SJSA1 (cell line): ENCODE measurements at places on chromosomes 4 and X.

DNA sequence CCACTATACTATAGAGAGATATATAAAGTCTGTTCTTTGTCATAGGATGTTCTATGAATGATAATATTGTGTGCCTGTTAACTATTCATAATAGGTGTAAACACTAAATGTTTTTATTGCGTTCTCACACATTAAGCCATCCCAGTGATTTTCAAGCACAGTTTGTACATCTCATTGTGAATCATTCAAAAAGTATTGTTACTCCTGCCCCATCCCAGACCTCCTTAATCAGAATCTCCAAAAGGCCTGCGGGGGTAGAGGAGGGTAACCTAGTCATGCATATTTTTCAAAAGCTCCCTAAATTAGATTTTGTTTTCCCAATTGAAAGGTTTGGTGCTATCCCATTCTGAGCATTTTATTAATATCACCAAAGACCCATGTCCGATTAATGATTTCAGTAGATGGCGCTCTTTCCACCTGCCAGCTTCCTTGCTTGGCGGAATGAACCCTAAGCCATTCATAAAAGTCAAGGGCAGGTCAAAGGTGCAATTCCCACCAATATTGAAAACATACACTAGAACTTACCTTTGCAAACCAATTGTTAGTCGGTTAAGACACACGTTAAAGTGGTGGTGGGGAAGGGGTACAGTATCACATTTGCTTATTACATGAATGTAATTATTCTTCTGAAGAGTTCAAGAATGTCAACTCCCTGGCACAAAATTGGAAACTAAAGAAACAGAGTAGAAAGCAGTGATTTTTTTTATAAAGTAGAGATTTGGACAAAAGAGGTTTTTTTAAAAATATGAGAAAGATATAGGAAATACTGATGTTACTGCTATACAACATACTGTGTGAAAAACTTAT, 5.8 kb upstream of the TET2 start:
- DNase-seq: peak; percentile 35

- DNase-seq: no peak
Observed at GRCh38 chrX:12058087-12058486, 80.2 kb upstream of the FRMPD4 start.

DNA sequence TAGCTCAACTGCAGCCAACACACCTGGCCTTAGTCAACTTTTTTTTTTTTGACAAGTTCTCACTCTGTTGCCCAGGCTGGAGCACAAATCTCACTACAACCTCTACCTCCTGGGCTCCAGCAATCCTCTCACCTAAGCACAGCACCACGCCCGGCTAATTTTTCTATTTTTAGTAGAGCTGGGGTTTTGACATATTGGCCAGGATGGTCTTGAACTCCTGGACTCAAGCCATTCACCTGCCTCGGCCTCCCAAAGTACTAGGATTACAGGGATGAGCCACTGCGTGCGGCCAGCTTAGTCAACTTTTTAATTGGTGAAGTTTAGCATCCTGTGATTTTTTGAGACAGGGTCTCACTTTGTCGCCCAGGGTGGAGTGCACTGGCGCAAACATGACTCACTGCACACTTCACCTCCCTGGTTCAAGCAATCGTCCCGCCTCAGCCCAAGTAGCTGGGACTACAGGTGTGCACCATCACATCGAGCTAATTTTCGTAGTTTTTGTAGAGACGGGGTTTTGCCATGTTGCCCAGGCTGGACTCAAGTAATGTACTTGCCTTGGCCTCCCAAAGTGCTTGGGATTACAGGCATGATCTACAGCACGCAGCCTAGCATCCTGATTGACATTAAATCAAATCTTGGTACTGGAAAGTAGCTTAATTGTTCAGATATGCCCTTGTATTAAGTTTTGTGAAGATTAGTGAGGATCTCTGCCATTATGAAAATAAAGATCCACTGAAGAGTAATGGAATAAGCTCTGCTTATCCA, 8.3 kb downstream of the HNRNPDL start:
- no peak for DNase-seq

GRCh38 chr4:39484582-39485272, 25.9 kb downstream of the LIAS start:
- no peak for DNase-seq
